ENCODE measurements at places on chromosomes 13 and 19. TPM values are rescaled to one million over a fixed set of nuclear protein-coding genes. Genes with fewer than 3 reads are reported as not detected.
A peak's percentile ranks its signal among the peaks of the same experiment; 100 is the strongest.

DNA sequence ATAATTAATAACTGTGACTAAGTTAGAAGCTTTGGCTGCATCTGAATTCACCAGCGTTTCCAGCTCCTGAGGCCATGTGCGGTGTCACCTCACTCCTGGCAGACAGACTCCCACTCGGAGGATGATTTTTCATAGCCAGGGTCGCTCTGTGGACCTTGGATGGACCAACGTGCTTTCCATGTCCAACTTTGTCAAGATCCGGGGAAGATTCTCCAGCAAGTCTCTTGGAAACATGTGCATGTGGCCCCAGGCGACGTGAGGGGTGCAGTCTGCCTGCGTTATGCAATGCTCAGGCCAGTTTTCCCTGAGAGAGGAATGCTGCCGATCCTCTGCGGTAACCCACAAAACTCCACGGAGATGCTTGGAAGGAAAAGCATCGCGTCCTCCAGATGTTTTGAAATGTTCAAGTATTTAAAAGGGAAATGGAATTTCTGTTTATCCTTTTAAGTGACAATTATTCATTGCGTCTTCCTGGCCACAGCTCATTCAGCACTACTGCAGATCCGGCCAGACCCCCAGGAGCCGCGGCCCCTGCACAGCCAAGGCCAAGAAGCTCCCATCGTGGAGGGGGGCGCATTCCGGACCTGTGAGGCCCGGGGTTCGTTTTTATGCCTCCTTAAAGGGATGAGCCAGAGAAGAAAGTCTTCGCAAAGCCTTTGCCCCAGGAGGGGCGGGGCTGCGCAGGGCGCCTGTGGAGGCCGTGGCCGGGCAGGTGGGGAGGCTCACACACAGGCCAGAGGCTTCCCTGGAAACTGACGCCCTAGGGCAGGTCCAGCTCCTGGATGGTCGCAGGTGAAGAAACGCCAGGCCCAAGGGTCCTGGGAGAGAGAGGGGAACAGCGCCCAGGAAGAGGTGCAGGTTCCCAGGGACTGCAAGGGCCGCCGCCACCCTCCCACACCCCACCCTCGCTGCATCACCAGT, 46.0 kb downstream of the C13orf46 start:
- peaks cover 3% of the 10 kb centered on the region for H3K4me1 ChIP-seq
- H3K36me3 ChIP-seq: peaks cover 2% of the 10 kb centered on the region
- DNase-seq: peak; percentile 73
- no peak overlapping the region for H3K27ac ChIP-seq
- no peaks in the 10 kb centered on the region for H3K27me3 ChIP-seq

The POU2F2 gene
- total RNA-seq: 0.58 TPM

The PTH2 gene
- total RNA-seq: not detected

DNA sequence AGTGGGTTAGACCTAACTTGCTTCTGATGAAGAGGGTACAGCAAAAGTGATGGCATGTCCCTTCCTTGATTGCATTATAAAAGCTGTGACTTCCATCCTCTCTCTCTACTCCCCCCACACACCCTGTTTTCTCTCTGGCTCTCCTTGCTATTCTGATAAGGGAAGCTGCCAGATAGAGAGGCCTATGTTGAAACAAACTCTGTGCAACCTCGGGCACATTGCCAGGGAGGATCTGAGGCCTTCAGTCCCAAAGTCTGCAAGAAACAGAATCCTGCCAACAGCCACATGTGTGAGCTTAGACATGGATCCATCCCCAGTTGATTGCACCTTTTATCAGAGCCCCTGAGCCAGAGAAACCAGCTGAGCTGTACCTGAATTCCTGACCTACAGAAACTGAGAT, 44.8 kb upstream of the ARGLU1 start:
- no peaks in the 10 kb centered on the region for H3K27me3 ChIP-seq
- no peak overlapping the region for H3K4me3 ChIP-seq
- DNase-seq: no peak
- no peaks in the 10 kb centered on the region for H3K36me3 ChIP-seq
- no peaks in the 10 kb centered on the region for H3K4me1 ChIP-seq

DNA sequence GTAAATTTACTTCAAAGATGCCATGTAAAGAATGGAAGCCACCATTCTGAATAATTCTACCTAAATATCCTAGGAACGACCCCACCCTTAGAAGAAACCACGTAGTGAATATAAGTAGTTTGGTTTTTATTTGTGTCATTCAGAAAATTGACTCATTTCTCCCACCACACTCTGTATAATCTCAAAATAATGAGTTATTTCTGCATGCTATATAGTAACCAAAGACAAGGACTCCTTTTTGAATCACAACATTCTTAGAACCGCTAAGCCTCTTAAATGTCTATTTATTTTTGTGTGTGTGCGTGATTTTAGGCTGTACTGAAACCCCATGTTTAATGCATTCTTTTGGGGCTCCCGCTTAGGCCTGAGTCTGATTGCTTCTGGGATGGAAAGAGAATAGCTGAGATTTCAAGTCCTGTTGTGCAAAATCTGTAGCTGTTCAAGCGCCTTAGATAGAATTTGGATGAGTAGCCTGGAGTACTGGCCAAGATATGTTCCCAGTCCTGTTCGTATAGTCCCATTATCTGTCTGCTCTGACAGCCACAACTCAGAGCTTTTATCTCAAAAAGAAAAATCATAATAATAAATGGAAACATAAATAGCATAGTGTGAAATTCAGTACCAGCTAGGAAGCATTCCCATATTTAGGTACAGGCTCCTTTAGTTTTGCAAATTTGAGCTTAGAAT, 532.4 kb upstream of the NBEA start:
- no peaks in the 10 kb centered on the region for H3K36me3 ChIP-seq
- DNase-seq: no peak
- H3K4me3 ChIP-seq: no peak overlapping the region
- H3K4me1 ChIP-seq: peaks cover 4% of the 10 kb centered on the region
- no peaks in the 10 kb centered on the region for H3K27me3 ChIP-seq
- no peak overlapping the region for H3K27ac ChIP-seq

The LILRB3 gene
- total RNA-seq: not detected

The ZNF556 gene
- not detected for total RNA-seq

- no peak for DNase-seq
- no peaks in the 10 kb centered on the region for H3K4me1 ChIP-seq
- H3K27ac ChIP-seq: no peak overlapping the region
- peaks cover 56% of the 10 kb centered on the region for H3K36me3 ChIP-seq
- H3K27me3 ChIP-seq: no peaks in the 10 kb centered on the region
- no peak overlapping the region for H3K4me3 ChIP-seq
Measured at GRCh38 chr19:5214902-5215301, 125.7 kb downstream of the PTPRS start.

DNA sequence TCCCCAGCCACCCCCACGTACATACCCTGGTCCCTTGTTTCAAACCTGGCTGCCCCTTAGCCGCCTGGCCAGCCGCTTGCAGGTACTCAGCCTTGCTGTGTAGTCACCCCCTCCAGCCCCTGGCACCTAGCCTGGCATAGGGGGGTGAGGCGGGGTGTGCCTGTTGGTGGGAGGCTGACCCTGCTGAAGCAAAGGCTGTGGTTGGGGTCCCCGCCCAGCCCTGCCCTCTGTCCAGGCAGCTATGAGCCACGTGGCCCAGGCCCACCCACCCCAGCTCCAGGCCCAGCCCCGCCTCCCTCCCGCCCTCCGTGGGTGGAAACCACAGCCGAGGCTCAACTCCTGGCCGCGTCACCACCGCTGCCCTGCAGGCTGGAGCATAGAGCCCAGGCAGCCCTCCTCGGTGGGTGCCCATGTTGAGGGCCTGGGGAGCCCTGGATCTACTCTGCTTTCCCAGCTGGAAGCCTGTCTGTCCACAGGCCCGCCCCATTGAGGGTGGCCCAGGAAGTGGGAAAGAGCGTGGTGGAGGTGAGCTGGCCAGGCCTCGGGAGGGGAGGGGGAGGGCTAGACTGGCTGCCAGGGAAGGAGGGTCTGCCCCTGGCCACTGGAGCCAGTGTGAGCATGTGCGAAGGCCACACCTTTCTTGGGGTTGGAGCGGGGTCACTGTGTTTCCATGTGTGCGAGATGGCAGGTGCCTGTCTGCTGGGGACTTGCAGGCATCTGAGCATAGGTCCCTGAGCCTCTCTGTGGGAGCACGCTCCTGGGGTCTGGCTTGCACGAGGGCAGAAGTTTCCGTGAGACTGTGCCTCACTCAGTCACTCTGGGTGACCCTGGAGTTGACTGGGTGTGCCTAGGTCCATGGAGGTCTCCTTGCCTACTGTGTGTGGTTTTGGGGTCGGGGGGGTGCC, 31.0 kb downstream of the PAK4 start:
- H3K27ac ChIP-seq: no peak overlapping the region
- no peaks in the 10 kb centered on the region for H3K27me3 ChIP-seq
- no peaks in the 10 kb centered on the region for H3K36me3 ChIP-seq
- H3K4me3 ChIP-seq: no peak overlapping the region
- DNase-seq: no peak

The DNAJC15 gene
- total RNA-seq: 21.6 TPM

- no peak for DNase-seq
- peak overlapping the region; percentile 99 for H3K27ac ChIP-seq
- H3K4me3 ChIP-seq: peak overlapping the region; percentile 88
- no peaks in the 10 kb centered on the region for H3K27me3 ChIP-seq
Measured at GRCh38 chr19:54462655-54463530, 685 bp downstream of the LENG9 start.

DNA sequence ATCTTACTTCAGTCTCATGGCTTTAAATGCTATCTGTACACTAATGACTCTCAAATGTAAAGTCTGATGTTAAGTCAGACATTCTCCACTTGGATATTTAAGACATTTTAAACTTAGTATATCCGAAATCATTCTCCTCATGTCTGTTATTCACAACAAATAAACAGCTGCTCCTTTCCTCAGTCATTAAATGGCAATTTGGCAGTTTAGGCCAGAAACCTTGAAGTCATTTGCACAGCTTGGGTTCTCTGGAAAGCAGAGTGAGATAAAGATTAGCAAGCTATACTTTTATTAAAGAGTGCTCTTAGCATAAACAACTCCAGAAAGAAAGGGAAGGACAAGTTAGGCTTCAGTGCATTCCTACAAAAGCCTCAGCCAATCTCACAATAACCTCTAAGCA, 53.7 kb downstream of the DNAJC15 start:
- H3K4me3 ChIP-seq: no peak overlapping the region
- DNase-seq: no peak
- H3K4me1 ChIP-seq: peaks cover 23% of the 10 kb centered on the region
- peaks cover 16% of the 10 kb centered on the region for H3K36me3 ChIP-seq
- no peaks in the 10 kb centered on the region for H3K27me3 ChIP-seq

The NLRP11 gene
- not detected for total RNA-seq

GRCh38 chr19:32066056-32066455, 279.4 kb upstream of the ZNF507 start:
- DNase-seq: no peak
- H3K4me3 ChIP-seq: no peak overlapping the region
- no peaks in the 10 kb centered on the region for H3K4me1 ChIP-seq
- no peaks in the 10 kb centered on the region for H3K27me3 ChIP-seq
- no peak overlapping the region for H3K27ac ChIP-seq
- no peaks in the 10 kb centered on the region for H3K36me3 ChIP-seq

The ACP7 gene
- not detected for total RNA-seq

GRCh38 chr13:113489171-113489548, 1.4 kb downstream of the DCUN1D2 start:
- peaks cover under 1% of the 10 kb centered on the region for H3K36me3 ChIP-seq
- peaks cover 66% of the 10 kb centered on the region for H3K4me1 ChIP-seq
- DNase-seq: no peak
- H3K27ac ChIP-seq: peak overlapping the region; percentile 87
- H3K4me3 ChIP-seq: peak overlapping the region; percentile 89
- H3K27me3 ChIP-seq: no peaks in the 10 kb centered on the region

The ZNF543 gene
- 5.1 TPM for total RNA-seq

- no peak overlapping the region for H3K4me3 ChIP-seq
- no peaks in the 10 kb centered on the region for H3K4me1 ChIP-seq
- H3K27ac ChIP-seq: no peak overlapping the region
- no peaks in the 10 kb centered on the region for H3K36me3 ChIP-seq
Measured at GRCh38 chr19:50932018-50932689, 20.7 kb downstream of the KLK5 start.

The CFAP97D2 gene
- not detected for total RNA-seq

GRCh38 chr19:52034051-52034728, 6.0 kb upstream of the ZNF614 start:
- peaks cover 3% of the 10 kb centered on the region for H3K4me1 ChIP-seq
- DNase-seq: no peak
- no peaks in the 10 kb centered on the region for H3K27me3 ChIP-seq
- peaks cover 72% of the 10 kb centered on the region for H3K36me3 ChIP-seq
- H3K4me3 ChIP-seq: no peak overlapping the region
- H3K27ac ChIP-seq: no peak overlapping the region

GRCh38 chr19:48870048-48870447, 1.6 kb upstream of the PLEKHA4 start:
- H3K36me3 ChIP-seq: peaks cover 24% of the 10 kb centered on the region
- DNase-seq: no peak
- H3K4me3 ChIP-seq: no peak overlapping the region

- no peak overlapping the region for H3K27ac ChIP-seq
- H3K4me1 ChIP-seq: peaks cover 3% of the 10 kb centered on the region
- DNase-seq: no peak
Measured at GRCh38 chr13:96768524-96768923, 225.8 kb downstream of the OXGR1 start.

GRCh38 chr19:50889638-50890037, 16.4 kb downstream of the KLK2 start:
- H3K27me3 ChIP-seq: peaks cover 7% of the 10 kb centered on the region
- H3K4me3 ChIP-seq: no peak overlapping the region
- no peak for DNase-seq
- no peaks in the 10 kb centered on the region for H3K4me1 ChIP-seq
- H3K27ac ChIP-seq: no peak overlapping the region

- no peak overlapping the region for H3K4me3 ChIP-seq
- peaks cover 36% of the 10 kb centered on the region for H3K4me1 ChIP-seq
- no peaks in the 10 kb centered on the region for H3K36me3 ChIP-seq
- H3K27ac ChIP-seq: peak overlapping the region; percentile 80
- DNase-seq: no peak
Measured at GRCh38 chr19:19423322-19423721, 17.8 kb downstream of the GATAD2A start.

The LRRC8E gene
- total RNA-seq: 6.9 TPM

The BCAM gene
- 4.3 TPM for total RNA-seq

Measured in chondrocyte (in vitro differentiated cells).